ENCODE measurements at places on chromosomes 4 and X.

DNA sequence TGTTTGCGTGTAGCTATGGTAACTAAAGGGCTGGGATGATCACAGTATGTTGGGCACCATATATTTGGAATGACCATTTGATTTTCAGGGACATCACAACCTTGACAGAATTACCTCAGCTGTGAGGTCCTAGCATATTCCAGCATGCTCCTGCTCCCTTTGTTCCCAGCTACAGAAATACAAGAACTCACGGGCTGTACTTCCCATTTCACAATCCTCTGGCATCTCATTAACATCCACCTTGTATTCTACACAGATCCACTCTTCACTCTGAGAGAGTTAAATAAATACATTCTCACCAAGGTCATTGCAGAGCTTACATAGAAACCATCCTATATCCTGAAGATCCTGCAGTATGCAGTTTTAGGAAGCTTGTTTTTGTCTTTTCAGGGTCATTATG, 169.7 kb downstream of the FRMPD4 start:
- no peak for DNase-seq

- DNase-seq: no peak
Measured at GRCh38 chrX:128928636-128929035, 594.7 kb downstream of the SMARCA1 start.

DNA sequence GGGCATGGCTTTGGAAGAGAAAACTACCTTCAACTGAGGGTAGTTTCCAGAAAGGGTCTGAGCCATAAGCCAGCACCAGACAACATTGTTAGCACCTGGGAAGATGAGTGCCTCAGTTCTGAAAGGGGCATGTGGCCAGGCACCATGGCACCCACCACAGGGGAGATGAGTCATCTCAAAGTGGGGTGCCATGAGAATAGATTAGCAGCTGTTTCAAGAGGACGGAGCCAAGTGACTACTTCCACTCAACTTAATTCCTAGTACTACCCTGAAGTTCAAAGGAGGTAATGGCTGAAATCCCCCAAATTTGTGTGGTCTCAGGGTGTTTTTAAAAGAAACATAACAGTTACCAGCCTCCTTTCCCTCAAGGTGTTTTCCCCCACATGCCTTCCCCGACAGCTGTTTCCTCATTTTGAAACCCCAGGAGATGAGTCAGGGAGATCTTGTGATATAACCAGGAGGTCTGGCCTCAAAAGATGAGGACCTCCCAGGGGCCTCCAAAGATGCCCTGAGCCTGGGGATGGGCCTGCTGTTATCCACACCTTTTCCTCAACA, 27.8 kb upstream of the FTHL17 start:
- DNase-seq: no peak

- no peak for DNase-seq
Measured at GRCh38 chr4:148118633-148119032, 323.6 kb downstream of the NR3C2 start.

DNA sequence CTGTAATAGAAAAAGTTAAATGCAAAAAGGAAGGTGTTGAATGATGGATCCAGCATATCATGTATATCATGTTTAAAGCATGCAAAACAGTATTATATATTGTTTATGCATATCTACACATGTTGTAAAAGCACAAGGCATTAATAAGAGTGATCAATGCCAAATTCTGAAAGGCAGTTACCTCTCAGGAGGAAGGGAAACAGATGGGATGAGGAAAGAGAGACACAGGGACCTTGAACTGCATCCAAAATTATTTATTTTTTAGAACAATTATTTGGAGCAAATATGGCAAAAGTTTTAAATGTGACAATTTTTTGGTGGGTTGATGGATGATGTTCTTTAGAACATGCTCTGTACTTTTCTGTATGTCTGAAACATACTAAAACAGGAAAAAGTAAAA, 193.4 kb downstream of the CLCN4 start:
- DNase-seq: no peak

DNA sequence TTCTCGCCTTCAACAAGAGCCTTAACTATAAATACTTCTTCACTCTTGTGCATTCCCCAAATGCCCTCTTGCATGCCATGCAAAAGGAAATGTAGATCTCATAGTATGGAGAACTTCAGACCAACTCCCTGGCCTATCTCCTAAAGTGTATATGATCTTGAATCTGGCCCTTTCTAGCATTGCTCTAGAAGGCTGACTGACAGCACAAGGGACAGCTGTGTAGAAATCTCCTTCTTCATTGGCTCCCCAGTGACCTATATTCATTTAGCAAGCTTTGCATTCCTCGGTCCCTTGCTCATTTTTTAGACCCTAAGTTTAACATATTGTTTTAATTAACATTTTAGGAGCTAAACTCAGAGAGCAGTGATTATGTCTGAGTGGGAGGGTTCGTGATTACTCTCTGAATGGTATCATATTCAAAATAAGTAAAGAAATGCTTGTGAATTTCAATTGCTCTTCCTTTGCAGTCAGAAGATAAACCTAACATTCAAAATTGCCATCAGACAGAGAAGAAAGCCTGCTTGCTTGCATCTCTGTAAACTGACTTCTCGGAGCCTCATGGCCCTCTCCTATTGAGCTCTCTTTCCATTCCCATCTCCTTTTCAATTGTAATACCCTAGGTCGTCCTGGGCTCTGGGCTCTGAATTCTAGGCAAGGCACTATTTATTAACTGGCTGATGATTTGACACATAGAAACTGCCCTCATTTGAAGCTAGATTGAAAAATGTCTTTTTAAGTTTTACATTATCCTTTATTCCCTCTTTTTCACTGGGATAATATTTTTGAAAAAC, 120.3 kb upstream of the PRKG2 start:
- no peak for DNase-seq

GRCh38 chrX:78333521-78333920, 6.1 kb upstream of the CYSLTR1 start:
- DNase-seq: no peak

DNA sequence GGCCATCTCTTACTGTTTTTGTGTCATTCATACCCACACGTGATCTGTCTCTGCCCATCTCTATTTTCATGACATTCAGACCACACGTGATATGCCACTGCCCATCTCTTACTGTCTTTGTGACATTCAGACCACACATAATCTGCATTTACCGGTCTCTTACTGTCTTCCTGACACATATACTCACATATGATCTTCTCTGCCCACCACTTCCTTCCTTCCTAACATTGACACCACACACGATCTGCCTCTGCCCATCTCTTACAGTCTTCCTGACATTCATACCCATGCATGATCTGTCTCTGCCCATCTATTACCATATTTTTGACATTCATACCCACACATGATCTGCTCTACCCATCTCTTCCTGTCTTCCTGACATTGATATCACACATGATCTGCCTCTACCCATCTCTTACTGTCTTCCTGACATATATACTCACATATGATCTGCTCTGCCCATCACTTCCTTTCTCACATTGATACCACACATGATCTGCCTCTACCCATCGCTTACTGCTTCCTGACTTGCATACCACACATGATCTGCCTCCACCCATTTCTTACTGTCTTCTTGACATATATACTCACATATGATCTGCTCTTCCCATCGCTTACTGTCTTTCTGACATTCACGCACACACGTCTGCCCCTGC, 36.1 kb downstream of the SCML1 start:
- DNase-seq: no peak

DNA sequence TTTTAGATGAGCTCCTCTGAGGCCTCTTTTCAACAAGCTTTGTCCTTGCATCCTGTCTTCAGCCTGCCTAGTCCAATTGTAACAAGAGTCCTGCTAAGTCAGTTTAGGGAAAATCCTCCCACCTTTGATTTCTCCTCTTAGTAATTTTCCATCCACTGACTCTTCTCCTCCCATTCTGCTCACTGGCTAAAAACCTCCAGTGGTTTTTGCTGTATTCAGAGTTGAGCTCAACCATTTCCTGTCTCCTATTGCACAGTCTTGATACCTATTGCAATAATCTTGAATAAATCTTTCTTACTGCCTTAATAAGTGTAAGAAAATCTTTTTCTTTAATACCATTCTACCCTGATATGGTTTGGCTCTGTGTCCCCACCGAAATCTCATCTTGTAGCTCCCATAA, 117.8 kb upstream of the ENPP6 start:
- no peak for DNase-seq

- DNase-seq: no peak
Measured at GRCh38 chr4:88285235-88285653, 883 bp upstream of the PPM1K start.

- peak; percentile 44 for DNase-seq
Measured at GRCh38 chr4:72295966-72296557, 264.3 kb downstream of the NPFFR2 start.

DNA sequence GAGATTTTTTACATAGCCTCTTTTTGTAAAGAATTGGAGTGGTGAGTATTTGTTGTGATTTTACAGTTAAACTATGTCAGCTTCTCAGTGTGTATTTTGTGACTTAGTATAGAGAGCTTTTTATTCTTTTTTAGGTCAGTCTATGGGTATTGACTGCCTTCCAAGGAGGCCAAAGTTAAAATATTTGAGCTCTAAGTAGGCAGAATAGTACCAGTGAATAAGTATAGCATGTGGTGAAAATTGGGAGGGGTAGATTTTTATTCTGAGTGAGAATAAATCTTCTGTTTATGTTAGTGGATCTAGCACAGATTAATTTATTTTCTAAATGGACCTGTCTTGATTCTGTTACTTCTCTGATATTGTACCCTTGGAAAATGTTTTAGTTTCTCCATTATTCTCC, 37.5 kb downstream of the HERC3 start:
- DNase-seq: no peak

GRCh38 chr4:20487852-20488251, 212.4 kb upstream of the PACRGL start:
- DNase-seq: no peak

GRCh38 chr4:3866813-3867129, 100.6 kb downstream of the ADRA2C start:
- DNase-seq: no peak

- no peak for DNase-seq
Measured at GRCh38 chr4:8891646-8892555, 20.3 kb upstream of the HMX1 start.

- DNase-seq: no peak
Measured at GRCh38 chr4:105741548-105741947, 33.0 kb downstream of the GSTCD start.

DNA sequence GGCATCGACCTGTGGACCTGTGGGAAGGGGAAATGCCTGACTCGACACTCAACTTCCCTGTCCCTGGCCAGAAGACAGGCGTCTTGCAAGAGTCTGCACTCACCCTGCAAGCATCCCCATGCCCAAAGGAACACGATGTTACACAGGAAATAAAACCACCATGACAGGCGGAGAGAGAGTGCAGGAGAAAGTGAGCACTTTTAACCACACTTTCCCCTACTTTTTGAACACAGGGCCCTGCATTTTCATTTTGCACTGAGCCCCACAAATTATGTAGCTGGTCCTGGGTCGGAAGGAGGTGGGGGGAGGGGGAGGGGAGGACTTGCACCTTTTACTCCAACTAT, 13.8 kb upstream of the MAN2B2 start:
- DNase-seq: no peak

- no peak for DNase-seq
Measured at GRCh38 chrX:47068720-47069119, 9.5 kb upstream of the RGN start.

- no peak for DNase-seq
Measured at GRCh38 chrX:70969635-70970481, 39.0 kb upstream of the SLC7A3 start.

GRCh38 chrX:52577464-52578173, 60.8 kb upstream of the XAGE1B start:
- peak; percentile 28 for DNase-seq

DNA sequence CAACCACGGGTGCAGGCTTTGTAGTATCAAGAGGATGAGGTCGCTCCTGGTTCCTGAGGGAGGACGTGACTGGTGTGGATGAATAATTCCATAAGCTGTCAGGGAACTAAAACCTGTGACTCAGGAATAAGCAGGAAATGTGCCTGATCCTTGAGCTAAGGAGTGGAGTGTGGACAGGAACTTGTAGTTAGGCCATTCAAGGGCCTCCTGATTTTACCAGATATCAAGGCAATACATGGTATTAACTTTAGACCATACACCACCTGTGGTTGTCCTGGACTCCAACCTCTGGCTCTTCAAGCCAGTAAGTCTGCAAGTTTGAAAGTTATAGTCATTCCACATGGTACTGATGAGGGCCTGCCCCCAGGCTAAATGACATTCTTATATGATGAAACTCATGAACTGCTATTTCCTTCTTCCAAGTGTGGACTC, 12.1 kb upstream of the ING2 start:
- no peak for DNase-seq

GRCh38 chrX:21529771-21530170, 128.4 kb downstream of the KLHL34 start:
- DNase-seq: no peak

- DNase-seq: no peak
Measured at GRCh38 chr4:107705742-107706556, 14.1 kb downstream of the PAPSS1 start.

DNA sequence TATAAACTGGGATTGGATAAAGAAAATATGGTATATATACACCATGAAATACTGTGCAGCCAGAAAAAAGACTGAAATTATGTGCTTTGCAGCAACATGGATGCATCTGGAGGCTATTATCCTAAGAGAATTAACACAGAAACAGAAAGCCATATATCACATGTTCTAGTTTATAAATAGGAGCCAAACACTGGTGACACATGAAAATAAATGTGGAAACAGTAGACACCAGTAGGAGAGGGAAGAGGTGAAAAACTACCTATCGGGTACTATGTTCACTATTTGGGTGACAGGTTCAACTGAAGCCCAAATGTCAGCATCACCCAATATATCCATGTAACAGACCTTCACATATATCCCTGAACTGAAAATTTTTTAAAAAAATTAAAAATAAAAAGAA, 725.1 kb downstream of the C4orf33 start:
- no peak for DNase-seq

DNA sequence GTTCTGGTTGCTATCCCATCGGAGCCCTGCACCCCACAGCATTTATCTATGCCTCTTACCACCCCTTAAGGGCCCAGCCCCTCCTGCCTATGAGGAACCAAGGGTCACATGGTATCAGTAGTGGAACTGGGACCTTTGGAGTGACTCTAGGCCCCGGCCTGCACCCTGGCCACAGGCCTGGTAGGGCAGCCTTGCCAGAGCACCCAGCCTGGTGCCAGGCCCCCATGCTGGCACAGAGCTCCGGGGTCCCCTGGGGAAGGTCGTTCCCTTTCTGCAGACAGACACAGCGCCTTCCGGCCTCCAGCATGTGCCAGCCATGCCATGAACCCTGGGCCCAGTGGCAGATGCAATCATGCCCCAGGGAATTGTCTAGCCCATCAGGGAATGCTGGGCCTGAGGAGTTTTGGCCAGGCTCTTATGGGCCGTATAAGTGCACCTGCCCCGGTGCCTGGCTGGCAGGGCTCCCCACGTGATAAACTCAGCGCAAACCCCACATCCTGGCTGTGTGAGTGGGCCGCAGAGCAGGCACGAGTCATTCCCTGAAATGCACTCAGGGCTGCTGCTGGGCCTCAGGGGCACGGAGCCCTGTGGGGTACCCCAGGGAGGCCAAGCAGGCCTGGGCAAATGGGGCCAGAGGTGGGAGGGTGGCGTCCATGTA, 19.8 kb upstream of the ADD1 start:
- DNase-seq: peak; percentile 35

DNA sequence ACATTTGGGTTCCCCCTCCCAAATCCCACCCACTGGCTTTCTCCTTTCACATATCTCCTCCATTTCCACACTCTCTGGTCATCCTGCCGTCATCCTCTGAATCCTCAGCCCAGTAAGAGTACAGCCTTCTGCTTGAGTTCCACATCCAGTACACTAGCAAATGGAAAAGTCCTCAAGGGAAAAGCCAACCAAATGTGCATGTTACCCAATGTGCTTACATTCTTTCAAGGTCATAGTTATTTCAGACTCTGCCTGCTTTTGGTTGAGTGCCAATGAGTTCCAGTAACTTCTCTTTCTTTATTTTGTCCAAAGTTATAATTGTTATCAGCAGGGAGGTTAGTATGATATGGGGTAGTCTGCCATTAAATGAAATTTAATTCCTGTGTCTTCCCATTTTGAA, 78.1 kb downstream of the SRPX start:
- DNase-seq: no peak
